Skeletal muscle cell (primary cell): ENCODE measurements at places on chromosomes 3 and 15.
A peak's percentile ranks its signal among the peaks of the same experiment; 100 is the strongest.

DNA sequence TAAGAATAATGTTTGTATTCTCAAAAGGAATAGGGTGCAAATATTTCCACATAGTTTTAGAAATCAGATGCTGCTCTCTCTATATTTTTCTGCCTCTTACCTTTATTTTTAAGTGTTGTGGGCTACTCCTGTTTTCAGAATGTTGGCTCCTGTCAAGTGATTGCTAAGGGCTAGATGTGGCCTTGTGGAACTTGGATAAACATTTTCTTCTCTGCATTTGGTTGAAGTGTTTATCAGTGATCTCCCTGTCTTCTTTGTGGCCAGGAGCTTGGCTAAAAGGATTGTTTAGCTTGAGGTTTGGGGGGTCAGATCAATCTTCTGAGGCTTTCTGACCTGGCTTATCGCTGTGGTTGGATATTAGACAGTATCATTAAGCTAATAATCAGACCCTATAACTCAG, 112.6 kb downstream of the TCF12 start:
- DNase-seq: no peak

DNA sequence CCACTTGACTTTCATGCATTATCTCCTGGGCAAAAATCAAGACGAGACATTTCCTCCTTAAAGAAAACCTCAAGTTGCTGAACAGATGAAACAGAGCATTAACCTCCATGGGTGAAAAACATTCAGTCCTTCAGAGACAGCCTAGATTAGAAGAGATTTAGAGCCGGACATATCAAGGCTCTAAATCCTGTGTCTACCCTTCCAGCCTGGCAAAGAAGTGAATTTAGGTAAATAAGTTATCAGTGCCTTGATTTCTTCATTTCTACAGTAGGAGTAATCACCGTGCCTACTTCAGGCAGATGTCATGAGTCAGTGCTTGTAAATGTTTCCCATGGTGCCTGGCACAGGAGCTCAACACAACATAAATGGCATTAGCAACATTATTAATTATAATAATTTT, 159.3 kb upstream of the PRICKLE2 start:
- no peak for DNase-seq

DNA sequence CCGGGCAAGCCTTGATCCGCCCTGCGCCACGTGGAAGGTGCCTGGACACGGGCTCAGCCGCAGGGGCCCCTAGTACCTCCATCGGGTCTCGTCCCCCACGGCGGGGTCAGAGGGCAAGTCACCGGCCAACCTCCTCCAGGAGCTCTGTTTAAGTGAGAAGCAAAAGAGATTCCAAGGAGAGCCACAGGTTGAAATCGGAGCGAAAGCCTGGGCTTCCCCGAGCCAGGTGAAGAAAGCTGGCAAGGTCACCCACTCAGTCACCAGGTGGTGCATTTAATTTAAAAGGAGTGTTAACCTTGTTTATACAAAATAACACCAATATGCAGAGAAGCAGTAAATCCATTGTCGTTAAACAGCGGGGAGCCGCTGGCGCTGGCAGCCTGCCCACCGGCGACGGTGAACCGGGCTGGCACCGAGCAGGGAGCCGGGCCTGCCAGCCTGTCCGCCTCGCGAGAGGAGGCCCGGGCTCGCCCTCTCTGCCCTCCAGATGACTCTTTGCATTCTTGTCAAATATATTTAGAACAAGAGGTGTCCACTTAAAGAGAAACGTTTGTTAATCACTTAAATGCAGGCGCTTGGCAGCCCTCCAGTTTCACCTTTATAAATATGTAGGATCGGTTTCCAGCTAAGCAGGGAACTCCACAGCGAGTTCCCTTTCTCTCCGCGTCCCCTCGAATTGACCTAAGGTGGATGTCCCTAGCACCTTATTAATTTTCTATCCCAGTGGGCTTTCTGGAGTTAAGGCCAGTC, 277.3 kb upstream of the NR2F2 start:
- DNase-seq: no peak

DNA sequence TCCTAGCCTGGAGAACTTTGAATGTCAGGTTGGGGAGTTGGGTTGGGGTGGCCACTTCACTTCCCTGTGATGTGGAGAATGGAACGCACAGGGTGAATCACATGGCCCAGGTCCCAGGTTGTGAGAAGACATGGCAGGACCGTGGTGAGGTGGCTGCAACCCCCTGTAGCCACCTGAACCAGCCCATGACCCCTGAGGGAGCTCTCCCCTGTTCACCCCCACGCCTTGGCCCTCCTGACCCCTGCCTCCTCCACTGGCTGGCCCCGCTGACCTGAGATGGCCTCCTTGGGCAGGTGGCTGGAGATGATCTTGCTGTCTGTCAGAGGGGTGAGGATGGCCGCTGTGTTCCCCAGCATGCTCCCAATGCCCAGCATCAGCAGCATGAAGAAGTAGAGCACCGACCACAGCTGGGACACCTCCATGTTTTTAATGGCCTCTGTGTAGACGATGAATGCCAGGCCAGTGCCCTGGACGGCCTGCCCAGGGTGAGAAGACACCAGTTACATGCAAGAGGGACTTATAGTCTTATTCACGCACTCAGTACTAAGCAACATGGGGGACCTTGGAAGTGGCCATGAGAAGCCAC, 31.0 kb downstream of the SLC6A20 start:
- no peak for DNase-seq

DNA sequence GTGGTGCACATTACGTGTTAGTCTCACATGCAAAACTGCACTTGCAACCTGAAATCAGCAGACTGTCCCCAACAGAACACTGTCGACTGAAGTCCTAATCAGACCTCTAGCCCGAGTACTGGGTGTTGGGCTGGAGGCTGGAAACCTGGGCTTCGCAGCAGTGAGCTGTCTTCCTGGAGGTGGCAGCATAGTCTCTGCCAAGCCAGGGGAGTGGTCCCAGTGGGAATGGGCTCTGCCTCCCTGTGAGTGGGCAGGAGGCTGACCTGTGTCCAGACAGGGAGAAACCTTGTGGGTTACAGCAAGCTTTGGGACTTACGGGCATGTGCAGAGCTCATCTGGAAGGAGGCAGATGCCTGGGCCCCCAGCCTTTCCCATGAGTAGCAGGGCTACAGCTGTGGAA, 38.2 kb upstream of the MYZAP start:
- no peak for DNase-seq

DNA sequence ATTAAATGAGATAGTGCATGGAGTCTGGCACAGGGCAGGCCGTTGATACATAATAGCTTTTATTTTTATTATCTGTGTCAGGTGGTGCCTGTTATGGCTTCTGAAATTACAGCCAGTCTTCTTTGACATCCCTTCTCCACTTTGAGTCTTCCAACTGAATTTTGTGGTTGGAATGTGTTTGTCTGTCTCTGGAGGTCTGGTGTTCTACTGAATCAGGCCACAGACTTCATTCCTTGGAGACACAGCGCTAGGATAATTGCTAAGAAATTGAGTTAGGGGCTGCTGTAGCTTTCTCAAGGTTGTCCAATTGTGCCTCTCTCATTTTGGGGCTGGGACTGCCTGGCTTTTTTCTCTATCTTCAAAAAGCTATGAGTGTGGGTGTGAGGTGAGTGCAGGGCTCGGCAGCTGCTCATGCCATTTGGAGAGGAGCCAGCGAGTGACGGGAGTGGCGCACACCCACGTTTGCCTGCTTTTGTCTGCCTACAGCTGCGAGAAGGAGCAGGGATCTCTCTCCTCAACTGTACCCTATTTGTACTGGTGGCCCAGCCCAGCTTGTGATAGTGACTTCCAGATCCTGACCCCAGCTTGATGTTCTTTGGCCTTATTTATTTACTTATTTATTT, 49.8 kb upstream of the SYN2 start:
- DNase-seq: no peak

DNA sequence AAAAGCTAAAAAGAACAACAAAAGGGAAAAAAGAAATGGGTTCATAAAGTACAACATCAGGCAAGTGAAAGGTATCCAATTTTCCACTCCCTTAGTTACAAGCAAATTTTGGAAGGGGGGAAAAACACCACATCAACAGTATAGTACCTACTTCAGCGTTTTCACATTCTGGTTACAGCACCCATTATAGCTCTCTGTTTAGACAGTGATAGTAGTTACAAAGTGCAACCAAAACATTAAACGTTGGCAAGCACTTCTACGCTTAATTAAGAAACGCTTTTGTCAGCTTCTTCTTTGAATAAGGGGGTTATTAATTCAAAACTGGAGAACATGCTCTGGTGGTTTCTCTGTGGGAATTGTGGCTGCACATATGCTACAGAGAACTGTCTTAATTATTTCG, 180.2 kb downstream of the VPS13C start:
- DNase-seq: no peak

GRCh38 chr3:185912929-185913901, 24.6 kb downstream of the TRA2B start:
- no peak for DNase-seq

DNA sequence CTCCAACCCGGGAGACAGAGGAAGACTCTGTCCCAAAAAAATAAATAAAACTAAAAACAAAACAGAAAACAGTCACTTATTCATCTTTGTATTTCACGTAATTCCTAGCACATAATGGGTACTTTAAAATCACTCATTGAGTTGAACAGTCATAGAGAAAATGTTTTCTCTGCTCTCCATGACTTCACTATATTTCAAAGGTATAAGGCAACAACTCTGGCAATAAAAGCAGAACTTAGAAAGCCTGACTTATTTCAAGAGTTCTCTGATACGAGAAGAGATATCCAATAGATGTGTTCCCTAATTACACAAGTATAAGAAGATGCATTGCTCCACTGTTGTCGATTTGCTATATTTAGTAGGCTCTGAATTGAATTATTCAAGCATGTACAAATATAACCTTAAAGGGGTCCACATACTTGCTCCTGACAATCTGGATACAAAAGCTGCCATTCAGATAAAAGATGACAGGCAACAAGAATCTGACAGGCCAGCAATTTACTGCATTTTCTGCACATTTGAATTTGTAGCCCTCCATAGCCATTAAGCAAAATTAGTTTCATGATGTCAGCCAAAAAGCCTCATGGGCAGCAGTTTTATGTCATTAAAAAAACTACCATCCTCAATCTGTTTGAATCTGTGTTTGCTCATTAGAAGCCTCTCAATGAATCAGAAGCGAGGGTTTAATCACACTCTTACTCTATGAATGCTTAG, 47.9 kb downstream of the PEAK1 start:
- DNase-seq: no peak

DNA sequence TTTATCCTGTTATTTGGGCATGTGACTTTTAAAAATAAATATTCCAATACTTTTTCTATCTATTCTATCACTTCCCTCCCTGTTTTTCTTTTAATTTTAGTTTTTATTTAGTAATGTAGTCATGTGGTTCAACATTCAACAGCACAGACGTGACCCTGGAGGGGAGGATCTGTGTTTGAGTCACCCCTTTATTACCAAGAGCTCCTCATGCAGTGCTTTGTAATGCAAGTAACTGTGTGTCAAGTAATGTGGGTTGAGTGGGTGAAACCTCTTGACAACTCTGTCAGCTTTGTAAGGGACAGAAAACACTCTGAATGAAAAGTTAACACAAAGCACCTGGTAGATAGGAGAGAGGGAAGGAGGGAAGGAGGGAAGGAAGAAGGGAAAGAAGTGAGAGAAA, 89.7 kb upstream of the FGF12 start:
- DNase-seq: peak; percentile 60

- no peak for DNase-seq
Observed at GRCh38 chr15:90210593-90210992, 9.5 kb downstream of the SEMA4B start.

- peak; percentile 60 for DNase-seq
Observed at GRCh38 chr3:130379274-130379673, 33.8 kb downstream of the COL6A5 start.

- DNase-seq: no peak
Observed at GRCh38 chr3:134374791-134375581, 739 bp upstream of the AMOTL2 start.

GRCh38 chr3:34889641-34890040, 749.7 kb upstream of the ARPP21 start:
- no peak for DNase-seq

DNA sequence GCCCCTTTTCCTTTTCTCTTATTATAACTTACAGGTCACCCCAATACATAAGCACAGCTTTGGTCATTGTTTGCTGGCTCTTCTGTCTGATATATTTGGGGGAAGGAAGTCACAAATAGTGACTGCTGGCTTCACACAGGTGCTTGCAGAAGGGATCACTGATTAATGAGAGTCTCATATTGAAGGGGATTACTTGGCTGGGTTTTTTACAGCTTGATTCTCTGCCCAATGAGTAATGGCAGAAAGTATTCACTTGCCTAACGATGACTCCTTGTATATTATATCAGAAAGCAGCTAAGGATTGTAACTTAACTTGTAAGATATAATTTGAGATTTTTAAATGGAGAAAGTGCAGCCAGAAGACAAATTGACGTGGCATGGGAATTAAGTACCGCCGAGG, 119.3 kb upstream of the PFN2 start:
- no peak for DNase-seq

GRCh38 chr3:119550192-119550910, 9.1 kb downstream of the CD80 start:
- DNase-seq: no peak

DNA sequence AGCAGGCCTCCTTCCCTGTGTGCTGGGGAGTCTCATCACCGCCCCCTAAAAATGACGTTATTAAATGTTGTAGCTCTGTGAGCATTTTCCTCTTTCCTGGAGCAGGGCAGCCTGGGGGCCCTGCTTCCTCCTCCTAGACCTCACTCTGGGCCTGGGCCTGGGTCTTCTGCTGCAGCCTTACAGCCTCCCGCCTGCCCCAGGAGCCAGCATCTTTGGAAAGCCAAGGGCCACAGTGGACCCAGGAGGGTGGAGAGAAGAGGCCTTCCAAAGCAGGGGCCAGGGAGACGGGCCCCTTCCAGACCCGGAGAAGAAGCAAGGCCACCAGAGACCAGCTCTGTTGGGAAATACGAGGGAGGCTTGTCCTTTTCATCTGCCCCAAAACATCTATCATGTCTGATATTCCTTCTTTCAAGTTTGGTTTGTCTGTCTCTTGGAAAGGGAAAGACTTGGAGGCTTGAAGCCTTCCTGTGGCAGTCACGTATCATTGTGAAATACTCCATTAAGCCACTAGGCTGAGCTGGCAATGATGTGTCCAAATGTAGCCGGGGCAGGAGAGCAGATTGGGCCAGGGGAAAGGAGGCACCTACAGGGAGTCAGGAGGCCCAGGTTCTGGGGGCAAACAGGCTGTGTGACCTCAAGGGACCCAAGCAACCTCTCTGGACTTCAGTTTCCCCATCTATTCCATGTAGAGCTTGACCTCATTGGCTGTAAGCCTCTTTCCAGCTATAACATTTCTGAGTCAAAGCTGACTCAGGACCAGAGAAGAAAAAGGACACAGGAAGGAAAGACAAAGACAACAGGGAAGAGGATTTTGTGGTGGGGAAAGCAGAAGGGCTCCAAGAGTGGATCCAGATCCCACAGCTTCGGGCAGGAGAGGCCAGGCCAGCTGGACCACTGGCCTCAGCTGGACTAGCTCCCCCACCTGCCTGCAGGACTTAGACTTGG, 31.1 kb downstream of the CYP11A1 start:
- DNase-seq: no peak

DNA sequence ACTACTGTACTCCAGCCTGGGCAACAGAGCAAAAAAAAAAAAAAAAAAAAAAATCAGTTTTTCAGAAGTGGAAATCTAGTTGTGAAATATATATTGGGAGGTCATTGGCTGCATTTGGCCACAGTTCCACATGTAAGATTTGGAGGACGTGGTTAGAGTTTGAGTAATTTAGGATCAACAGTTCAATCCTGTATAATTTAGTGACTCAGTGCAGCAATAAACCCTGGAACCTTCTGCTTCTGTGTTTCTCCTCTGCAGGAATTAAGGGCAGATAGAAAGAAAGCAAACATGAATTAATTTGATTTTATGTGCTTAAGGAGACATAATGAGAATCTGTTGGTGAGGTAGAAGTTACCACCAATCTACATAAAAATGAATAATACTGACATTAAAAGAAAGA, 347.0 kb downstream of the PTPRG start:
- peak; percentile 57 for DNase-seq

- no peak for DNase-seq
Observed at GRCh38 chr3:66572938-66573710, 72.3 kb upstream of the LRIG1 start.
